Ovary (tissue), 10 donors: ENCODE measurements at places on chromosomes 7 and 10. TPM values are rescaled to one million over a fixed set of nuclear protein-coding genes. Genes with fewer than 3 reads are reported as not detected.

DNA sequence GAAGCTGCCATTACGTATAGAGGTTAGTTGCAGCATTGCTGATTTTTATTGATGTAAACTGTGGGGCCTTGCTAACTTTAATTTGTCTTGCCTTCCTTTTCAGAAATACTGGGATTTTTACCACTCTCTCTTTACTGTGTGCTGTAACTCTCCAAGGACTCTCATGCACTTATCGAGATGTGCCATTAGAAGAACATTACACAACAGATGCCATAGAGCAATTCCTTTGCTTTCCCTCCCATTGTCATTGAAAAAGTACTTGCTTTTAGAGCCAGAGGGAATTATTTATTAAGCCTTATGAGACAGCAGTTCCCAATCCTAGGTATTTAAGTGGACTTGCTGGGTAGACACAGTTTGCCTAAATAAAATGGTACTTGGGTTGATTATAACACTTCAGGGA lies 51.7 kb downstream of the ASB4 start:
- DNase-seq, result no peak

Gene EDRF1
- 24.0 TPM for total RNA-seq

DNA sequence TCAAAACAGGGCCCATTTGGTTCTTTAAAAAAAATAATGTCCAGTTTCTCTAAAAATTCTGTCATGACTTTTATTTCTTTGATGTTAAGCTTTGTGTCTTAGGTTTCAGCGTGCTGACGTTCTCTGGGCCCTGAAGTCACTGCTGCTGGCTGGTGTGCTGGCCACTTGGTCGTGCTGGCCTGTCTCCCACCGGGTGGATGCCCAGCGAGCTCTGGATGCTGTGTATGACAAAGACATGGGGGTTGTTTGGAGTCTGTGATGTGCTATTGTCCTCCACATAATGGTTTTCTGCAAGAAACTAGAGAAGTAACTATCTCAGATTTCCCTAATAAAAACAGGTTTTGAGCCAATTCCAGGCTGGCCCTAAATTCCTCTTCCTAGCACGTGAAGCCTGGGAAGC lies 9.5 kb upstream of the IDI2 start:
- no peak for DNase-seq

Gene FAM237B
- not detected for total RNA-seq

Gene ARPC1A
- total RNA-seq, result 120 TPM

GRCh38 chr7:48112401-48113165 lies 23.5 kb downstream of the UPP1 start:
- no peak for DNase-seq

GRCh38 chr10:11837372-11838161 lies 14.4 kb downstream of the PROSER2 start:
- no peak for DNase-seq

GRCh38 chr7:143256932-143257331 lies 6.3 kb upstream of the GSTK1 start:
- DNase-seq, result no peak

DNA sequence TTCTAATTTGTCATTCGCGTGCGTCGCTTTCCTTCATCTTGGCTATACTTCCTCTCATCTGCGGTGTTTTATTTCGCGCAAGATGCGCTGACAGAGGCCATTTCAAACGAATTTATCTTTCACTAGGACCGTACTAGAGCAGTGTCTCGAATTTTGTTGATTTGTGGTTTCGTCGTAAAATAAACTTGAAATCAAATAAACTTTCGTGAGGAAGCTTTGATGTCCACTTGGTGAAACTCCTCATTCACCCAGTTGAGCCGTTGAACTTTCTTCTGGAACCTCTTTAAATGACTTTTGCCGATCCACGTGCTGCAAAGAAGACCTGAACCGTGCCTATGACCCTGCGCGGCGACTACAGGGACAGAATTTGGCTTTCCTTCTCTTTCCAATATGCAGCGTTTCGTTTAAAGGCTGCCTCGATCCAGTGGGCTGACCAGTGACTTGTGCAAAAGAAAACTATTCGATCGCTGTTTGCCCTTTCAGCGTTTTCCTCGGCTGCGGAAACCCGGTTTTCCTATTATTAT lies 163.9 kb upstream of the PPP1R3A start:
- DNase-seq, result no peak

- DNase-seq, result no peak
Observed at GRCh38 chr10:124008681-124009080, 84.7 kb downstream of the CHST15 start.

Gene RAB19
- not detected for total RNA-seq

DNA sequence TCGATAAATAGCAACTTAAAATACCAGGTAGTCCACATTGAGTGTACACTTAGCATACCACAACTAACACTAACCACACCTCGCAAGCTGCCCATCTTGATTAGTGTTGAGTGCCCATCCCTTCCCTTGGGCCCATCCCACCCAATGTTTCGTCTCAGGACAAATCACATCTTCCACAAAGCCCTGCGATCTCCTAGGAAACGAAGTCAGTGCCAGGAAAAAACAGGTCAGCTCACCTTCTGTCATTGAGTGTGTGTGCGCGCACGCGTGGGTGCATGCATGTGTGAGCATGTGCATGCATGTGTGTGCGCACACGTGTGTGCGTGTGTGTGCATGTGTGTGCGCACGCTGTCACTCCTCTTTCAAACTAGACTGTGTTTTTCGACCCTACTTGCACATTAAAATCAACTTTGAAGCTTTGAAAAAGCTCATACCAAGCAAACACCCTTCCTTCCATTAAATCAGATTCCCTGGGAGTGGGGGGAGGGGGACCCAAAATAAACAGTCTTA lies 48.8 kb upstream of the OPALIN start:
- no peak for DNase-seq

DNA sequence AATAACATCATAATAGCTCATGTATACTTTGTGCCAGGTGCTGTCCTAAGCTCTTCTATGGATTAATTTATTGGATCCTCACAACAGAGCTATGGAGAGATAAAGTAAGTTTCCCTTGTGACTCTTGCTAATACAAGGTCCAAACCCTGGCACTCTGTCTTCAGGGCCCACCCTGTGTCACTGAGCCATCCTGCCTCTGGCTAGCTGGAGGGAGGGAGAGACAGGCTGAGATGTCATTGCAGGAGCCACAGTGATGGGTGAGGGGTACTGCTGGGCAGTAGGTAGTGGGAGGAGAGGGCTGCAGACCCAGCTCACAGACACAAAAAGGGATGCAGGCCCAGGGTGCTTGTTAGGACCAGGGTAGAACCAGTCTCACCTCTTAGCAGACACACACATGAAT lies 16.9 kb downstream of the GCK start:
- DNase-seq, result no peak

Gene PAPSS2
- 26.0 TPM for total RNA-seq

DNA sequence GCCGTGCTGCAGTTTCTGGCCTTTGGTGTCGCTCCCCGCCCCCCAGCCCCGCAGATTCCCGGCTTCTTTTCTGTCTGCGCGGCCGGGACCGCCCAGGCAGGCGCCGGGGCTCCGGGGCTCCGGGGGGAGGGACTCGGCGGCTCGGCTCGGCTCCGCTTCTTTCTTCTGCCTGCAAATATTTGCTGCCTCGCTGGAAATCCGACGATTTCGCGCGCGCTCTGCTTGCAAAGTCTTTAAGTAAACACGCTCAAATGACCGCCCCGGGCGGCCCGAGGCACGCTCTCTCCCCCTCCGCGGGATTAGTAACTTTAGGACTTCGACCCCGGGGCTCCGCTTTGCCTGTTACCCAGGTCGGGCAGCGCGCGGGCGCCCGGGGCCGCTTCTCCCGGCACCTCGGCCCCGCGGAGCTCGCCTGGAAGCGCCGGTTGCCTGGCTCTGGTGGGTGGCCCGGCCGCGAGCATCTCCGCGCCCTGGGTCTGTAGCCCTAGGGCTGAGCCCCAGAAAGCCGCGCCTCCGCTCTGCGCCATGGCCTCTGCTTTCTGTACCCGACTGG lies 3.9 kb upstream of the GATA3 start:
- no peak for DNase-seq

Gene FAM107B
- 19.1 TPM for total RNA-seq

DNA sequence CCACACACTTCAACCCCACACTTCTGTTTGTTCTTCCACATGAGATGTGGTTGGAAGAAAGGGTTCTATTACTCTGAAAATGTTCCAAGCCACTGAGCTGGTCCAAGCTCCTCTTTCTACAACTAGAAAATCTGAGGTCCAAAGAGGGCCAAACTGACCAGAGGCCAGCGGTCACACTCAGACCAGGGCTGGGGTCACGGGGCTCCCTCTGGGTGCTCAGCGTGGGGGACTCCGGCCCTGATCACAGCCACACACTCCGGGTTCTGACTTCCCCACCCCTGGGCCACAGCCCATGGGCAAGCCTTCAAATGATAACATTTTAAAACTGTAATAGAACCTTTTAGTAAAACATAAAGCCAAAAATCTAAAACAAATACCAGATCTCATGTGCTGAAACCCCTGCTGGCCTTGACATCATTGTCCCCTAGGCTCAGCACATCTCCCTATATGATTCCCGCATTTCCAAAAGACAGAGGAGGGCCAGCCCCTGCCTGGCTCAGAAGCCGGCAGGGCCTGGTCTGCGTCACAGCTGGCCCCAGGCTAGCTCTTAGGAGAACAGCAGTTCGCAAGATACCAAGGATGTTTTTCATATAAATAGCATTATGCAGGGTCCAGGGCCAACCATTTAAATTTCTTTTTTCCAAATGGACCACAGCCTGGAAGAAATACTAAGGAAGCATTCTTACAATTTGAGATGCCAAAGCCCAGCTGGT lies 3.3 kb downstream of the CRYGN start:
- peak; percentile 79 for DNase-seq

DNA sequence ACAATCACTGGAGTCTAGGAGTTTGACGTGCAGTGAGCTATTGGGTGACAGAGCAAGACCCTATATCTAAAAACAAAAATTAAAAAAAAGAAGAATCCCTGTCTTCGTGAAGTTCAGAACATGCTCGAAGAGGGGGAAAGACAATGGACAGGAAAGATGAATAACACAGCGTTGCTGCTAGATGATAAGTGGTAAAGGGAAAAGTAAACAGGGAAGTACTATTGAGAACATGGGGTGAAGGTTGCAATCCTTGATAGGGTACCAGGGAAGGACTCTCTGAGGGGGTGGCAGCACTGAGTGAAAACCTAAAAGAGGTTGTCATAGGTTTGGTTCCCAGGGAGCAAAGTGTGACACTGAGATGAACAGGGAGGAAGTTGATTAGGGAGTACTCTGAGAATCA lies 2.8 kb upstream of the ABRAXAS2 start:
- DNase-seq, result no peak

DNA sequence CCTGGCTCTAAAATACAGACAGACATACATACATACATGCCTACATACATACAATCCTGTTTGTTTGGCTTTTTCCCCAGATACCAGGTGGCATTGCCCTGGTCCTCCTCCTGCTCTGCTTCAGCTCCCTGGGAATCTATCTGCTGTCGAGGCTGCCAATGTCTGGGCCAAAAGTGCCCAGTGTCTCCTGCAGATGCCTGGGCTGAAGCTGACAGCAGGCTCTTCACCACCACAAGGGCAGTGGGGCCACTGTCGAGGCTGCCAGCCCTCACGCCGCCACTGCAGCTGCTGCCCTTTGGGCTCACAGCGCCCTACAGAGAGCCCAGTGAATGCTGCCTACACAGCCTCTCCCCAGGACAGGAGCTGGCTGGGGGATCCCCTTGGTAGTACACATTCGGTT lies 18.0 kb upstream of the STN1 start:
- DNase-seq, result no peak

Gene BICC1
- 19.8 TPM for total RNA-seq

GRCh38 chr10:124058346-124059003 lies 34.9 kb downstream of the CHST15 start:
- no peak for DNase-seq

DNA sequence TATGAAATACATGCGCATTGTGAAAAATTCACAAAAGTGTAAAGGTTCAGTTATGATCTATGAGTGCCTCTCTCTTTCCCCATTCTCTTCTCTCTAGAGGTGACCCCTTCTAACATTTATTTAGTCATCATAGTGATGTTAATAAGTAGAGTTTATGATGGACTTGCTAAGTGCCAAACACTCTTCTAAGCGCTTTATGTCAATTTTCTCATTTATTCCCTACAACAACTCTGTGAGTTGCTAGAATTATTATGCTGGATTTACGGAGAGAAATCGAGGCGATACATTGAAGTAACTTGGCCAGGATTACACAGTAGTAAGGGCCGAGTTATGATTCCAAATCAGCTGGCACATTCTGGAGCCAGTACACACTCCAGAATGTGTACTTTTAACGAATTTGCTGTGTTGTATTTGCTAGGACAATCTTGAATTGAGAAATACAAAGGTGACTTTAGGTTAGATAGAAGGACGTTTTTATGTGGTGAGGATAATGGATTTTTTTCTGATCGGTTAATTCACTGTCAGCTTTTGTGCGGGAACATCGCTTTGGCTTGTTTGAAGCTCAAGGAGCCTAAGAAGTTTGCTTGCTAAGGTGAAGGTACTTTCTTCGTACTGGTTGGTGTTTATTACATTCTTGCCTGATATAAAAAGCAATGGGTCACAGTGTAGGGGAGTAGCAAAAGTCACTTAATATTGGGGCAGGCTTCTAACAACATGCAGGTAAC lies 1.4 kb downstream of the ATRNL1 start:
- no peak for DNase-seq

Gene PROSER2
- total RNA-seq, result 2.7 TPM

GRCh38 chr7:15628876-15629275 lies 57.6 kb downstream of the MEOX2 start:
- no peak for DNase-seq

GRCh38 chr10:119283387-119283786 lies 76.0 kb downstream of the GRK5 start:
- DNase-seq, result no peak

DNA sequence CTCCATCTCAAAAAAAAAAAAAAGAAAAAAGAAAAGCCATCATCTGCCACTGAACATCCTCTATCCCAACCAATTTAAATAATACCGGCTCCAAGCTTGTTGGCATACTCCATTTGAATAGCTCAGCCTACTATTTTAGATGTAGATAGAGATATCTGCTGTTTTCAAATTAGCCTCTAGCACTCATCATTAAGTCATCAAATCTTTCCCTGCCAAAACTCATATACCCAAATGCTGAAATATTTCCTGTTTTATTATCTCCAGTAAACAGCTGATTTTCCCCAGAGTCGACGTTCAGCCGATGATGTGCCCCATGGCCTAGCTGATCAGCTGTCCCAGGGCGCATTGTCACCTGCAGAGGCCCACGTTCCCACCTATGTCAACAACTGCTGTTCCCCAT lies 34.5 kb upstream of the FRMD4A start:
- no peak for DNase-seq

DNA sequence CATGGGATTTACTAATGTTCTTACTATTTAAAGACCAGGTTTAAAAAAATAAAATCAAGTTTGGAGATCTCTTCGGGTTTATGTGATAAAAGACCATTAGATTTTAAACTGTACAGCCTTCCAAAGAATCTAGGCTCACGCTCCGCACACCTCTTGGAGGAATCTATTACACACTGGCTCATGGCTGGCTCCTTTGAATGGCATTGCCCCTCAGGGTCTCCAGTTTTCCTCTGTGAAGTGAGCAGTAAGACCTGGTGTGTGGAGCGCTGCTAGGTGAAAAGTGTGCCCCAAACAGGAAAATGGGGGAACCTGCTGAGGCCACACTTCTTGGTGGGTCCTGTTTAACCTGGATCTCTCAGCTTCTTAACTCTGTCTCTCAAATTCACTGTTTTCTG lies 142.3 kb downstream of the KAT6B start:
- no peak for DNase-seq

- no peak for DNase-seq
Observed at GRCh38 chr7:19051767-19052375, 65.6 kb downstream of the TWIST1 start.

GRCh38 chr7:23654508-23654907 lies 25.5 kb upstream of the FAM221A start:
- DNase-seq, result no peak
